ENCODE measurements at places on chromosomes 7 and 10.

GRCh38 chr10:30247704-30248103 is 101.4 kb downstream of the MTPAP start:
- no peak for DNase-seq

- DNase-seq: no peak
Measured at GRCh38 chr7:34322841-34323240, 335.2 kb upstream of the NPSR1 start.

GRCh38 chr10:110458266-110458920 is 39.3 kb upstream of the DUSP5 start:
- no peak for DNase-seq

DNA sequence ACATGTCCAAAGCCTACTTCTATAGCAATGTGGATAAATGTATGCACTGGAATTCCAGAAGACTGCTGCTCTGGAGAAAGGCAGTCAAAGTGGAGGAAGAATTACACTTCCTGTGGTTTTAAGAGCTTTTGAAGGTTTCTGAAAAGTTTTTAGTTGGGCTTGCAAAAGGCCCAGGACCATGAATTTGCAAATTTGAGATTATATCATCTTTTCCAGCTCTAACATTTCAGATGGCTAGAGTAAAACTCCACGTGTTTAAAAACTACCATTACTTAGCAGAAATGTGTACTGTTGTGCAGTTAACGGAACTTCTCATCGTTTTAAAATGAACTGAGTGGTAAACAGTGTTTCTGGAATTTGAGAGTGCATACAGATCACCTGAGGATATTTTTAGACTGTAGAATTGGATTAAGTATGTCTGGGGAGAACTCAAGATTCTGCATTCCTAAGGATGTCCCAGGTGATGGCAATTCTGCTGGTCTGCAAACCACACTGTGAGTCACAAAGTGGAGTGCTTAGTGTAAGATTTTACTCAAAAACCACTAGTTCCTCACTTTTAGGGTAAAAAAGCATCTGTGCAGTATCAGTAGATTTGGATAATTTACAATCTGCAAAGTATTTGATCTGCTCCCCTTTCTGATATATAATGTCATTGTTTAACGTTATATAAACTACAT is 32.9 kb upstream of the CCDC71L start:
- DNase-seq: peak; percentile 32

DNA sequence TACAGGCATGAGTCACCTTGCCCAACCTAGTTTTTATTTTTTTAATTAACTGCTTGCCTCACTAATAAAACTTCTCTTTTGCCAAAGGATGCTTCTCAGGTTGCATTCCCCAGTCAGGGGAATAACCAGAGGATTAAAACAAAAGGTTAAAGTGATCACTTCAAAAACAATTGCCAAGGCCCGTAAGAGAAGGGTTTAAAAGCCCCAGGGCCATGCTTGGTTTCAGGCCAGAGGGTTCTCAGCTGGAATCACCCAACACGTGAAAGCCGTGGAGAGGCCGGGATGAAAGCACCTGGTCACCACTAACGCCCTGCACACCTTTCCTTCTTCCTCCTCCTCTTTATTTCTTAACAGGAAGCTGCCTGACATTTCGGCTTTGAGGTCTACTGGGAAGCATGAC is 587.5 kb downstream of the PTPRN2 start:
- no peak for DNase-seq

Data from A172 (cell line).